ENCODE measurements at places on chromosomes 5 and 9. TPM values are rescaled to one million over a fixed set of nuclear protein-coding genes. Genes with fewer than 3 reads are reported as not detected.

PRSS3 gene
- total RNA-seq = 0.89 TPM

ZNF462 gene
- total RNA-seq = 25.7 TPM

NMUR2 gene
- 0.16 TPM for total RNA-seq

IFNA21 gene
- total RNA-seq = not detected

ESM1 gene
- total RNA-seq = not detected

PCDHA11 gene
- total RNA-seq = 0.16 TPM

CDC20B gene
- total RNA-seq = not detected

ANGPTL2 gene
- 3.7 TPM for total RNA-seq

ADRB2 gene
- total RNA-seq = 1.3 TPM
